ENCODE measurements at places on chromosomes 7 and 10.

DNA sequence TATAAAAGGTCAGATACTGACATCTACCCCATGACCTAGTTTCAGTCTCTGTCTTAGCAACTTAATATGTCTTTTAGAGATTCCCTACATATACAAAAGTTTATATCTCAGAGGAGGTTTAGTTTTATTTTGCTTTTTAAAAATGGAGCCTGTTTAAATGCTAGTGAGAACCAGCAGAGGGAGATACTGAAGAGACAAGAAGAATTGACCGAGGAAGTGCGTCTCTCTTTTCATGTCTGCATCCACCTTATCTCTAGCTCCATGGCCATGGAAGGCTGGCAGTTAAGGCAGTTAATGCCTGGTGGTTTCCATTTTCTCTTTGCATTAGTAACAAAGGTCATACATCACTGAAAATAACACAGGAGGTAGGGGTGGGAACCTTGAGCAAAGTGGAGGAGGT is 10.7 kb downstream of the SUV39H2 start:
- no peak for DNase-seq

- DNase-seq: no peak
Measured at GRCh38 chr10:60964257-60965235, 20.6 kb upstream of the RHOBTB1 start.

DNA sequence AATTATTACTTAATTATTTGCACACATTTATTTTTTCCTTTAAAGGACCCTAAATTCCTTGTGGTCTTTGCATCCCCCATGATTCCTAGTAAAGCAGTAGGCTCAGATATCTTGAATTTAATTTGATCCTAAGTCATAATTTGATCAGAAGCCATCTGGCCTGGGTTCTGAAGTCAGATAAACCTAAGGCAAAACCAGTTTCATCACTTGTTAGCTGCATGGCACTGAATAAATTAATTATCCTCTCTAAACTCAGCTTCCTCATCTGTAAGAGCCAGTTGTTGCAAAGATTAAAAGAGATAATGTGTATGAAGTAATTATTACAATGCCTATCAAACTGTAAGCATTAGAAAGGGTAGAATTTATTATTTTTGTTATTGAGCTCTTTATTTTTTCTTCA is 293.1 kb downstream of the GRM8 start:
- no peak for DNase-seq

- no peak for DNase-seq
Measured at GRCh38 chr10:98256692-98257091, 11.3 kb downstream of the LOXL4 start.

DNA sequence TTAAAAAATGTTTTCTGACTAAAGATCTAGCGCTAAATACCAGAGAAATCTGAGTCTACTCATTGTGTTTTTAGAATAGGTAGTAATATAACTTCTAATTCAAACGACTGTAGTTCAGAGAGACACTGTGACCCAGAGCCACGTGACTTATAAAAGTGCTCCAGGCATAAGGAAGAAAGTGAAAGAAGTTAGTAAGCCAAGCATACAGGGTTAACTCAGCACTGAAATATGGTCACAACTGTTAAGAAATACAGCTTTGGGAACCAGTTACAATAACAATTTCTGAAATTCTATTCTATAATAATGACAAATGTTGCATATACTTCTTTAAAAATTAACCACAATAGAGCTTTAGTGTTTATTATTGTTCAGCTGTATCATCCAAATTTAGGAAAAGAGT is 119.1 kb downstream of the TFEC start:
- no peak for DNase-seq

GRCh38 chr10:72275351-72276012 is 1.8 kb downstream of the DDIT4 start:
- DNase-seq: no peak

- DNase-seq: no peak
Measured at GRCh38 chr7:55548295-55548731, 24.0 kb downstream of the VOPP1 start.

DNA sequence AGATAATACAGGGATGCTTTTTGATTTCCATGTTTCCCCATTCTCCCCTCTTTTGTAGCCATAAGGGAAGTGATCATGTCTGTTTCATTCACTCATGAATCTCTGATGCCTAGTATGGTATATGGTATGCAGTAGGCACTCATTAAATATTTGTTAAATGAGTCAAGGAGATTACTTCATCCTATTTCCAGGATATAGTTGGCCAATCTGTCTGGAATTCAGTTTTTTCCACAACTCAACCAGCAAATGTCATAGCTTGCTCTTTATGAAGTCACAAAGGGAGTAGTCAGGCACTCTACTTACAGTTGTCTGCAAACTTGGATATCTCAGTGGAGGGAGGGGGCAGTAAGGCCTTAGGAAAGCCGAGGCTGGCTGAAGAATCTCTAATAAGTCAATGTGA is 853.6 kb downstream of the LRMDA start:
- no peak for DNase-seq

- peak; percentile 39 for DNase-seq
Measured at GRCh38 chr7:139618482-139619366, 95.2 kb downstream of the CLEC2L start.

GRCh38 chr10:112799726-112800510 is 150.1 kb upstream of the TCF7L2 start:
- no peak for DNase-seq

GRCh38 chr10:71726580-71727104 is 7.1 kb upstream of the C10orf105 start:
- DNase-seq: no peak

- no peak for DNase-seq
Measured at GRCh38 chr10:122577311-122577885, 16.8 kb downstream of the DMBT1 start.

- no peak for DNase-seq
Measured at GRCh38 chr10:78181381-78182055, 147.9 kb downstream of the RPS24 start.

- DNase-seq: no peak
Measured at GRCh38 chr10:102775935-102776669, 32.4 kb downstream of the WBP1L start.

- DNase-seq: no peak
Measured at GRCh38 chr10:86970162-86970981, 2.1 kb downstream of the ADIRF start.

- DNase-seq: no peak
Measured at GRCh38 chr7:111568870-111569462, 6.7 kb upstream of the IMMP2L start.

DNA sequence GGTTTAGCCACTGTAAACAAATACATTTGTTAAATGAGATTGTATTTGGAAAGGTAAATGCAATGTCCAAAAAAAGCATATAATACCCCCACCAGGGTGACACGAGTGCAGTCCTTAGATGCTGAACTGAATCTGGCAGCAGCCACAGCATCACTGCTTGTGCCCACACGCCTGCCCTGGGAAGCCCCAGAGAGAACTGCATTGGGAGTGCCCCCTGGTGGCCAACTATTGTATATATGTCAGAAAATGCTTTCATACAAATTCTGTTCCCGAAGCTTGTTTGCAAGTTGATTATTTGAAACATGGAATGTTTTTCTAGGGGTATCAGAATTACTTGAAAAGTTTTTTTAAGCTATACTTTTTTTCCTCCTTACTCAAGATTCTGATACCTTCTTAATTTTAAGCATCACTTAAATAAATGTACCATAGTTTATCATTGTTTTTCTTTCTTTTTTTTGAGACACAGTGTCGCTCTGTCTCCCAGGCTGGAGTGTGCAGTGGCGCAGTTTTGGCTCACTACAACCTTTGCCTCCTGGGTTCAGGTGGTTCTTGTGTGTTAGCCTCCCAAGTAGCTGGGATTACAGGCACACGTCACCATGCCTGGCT is 50.1 kb downstream of the LANCL2 start:
- peak; percentile 66 for DNase-seq

DNA sequence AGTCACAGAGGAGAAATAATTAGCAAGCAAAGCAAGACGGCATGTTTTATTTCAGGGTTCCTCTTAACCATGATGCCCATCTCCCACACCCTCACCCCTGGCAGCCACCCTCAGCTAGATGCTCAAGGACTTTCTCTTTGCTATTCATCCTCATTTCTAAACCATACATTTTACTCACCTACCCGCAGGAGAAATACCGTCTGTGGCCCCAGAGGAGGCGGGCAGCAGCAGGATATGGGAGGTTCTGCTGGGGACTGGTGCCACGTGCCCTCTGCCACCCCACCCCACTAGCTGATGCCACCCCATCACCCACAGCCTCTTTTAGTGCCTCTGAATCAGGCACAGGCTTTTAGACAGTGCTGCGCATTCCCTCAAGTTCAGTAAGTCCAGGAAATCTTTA is 168.7 kb upstream of the ITGB1 start:
- DNase-seq: no peak

GRCh38 chr7:53776323-53776722 is 740.9 kb downstream of the POM121L12 start:
- no peak for DNase-seq

GRCh38 chr7:158369290-158369689 is 218.3 kb downstream of the PTPRN2 start:
- DNase-seq: no peak

DNA sequence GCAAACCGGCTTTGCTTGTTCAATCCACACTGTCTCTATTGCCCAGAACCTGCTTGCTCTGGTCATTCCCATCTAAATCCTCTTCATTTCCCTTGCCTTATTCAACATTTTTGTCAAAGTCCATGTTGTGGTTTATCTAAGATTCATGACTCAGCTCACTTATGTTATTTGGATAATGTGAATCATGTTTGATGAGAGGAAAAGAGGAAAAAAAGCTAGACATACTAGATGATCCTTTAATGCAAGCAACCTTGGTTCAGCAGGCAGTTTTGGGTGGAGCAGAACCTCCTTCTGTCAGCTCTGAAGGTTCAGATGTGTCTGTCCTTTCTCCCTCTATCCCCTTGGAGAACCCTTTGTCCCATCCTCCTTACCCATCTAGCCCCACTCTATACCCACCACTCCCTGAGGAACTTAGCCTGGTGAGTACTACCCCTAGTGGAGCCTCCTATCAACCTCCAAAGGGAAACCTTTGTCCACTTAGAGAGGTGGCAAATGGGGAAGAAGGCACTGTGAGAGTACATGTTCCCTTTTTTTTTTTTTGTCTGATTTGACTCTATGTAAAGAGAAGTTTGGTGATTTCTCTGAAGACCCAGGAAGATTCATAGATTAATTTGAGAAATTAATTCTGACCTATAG is 2.1 kb upstream of the SAMD9L start:
- DNase-seq: no peak
